Kidney tubule cell (primary cell): ENCODE measurements at places on chromosomes 5 and 9.
A peak's percentile ranks its signal among the peaks of the same experiment; 100 is the strongest.

GRCh38 chr9:3585606-3586005 lies 59.8 kb upstream of the RFX3 start:
- no peak for DNase-seq

DNA sequence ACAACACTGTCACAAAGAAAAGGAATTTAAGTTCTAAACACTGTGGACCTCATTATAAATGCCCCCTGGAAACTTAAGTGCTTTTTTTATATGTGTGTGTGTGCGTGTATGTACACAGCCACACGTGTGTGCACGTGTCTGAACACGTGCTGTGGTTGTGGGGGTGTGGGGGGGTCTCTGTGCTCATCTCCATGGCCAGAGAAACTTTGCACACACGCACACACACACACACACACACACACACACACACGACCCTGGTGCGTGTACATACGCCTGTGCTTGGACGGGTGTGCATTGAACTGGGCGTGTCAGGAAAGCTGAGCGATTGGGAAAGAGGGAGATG lies 27.9 kb downstream of the AMBP start:
- DNase-seq = no peak

GRCh38 chr5:143882520-143882919 lies 70.6 kb downstream of the HMHB1 start:
- DNase-seq = no peak

DNA sequence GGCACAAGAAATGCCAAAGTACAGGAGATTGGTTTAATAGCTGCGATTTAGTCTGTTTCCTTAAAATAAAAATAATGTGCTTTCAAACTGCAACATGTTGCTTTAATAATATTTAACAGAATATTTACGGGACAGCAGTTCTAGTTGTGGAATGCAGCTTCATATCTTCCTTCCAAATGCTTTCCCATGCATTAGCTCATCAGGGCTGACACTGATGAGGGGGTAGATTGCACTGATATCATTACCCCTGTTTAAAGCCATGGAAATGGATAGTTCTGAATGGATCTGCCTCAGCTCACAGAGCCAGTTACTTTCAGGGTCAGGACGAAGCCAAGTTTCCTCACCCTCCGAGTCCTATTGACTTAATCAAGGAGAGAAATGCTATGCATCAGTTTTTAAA lies 93.2 kb upstream of the OSMR start:
- DNase-seq = no peak

GRCh38 chr9:17394881-17395510 lies 183.9 kb upstream of the SH3GL2 start:
- no peak for DNase-seq

DNA sequence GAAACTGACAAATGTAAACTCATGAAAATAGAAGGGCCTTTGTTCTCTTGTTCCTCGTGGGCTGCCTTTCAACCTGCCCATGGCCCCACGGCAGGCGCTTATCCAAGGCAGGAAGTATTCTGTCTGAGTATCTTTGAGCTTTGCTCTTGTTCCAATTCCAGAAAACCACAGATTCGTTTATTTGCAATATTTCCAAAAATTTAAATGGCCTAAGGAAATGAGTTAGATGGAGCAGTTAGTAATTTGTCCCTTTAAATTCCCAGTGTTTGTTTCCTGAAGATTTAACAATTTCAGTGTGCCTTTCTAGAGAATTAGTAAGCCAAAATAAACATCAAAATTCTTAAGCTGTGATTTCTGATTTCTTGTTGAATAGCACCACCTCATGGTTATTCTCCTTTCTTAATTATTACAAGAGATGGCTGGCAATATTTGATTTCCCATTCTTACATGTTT lies 299.4 kb upstream of the RASA1 start:
- peak; percentile 52 for DNase-seq

DNA sequence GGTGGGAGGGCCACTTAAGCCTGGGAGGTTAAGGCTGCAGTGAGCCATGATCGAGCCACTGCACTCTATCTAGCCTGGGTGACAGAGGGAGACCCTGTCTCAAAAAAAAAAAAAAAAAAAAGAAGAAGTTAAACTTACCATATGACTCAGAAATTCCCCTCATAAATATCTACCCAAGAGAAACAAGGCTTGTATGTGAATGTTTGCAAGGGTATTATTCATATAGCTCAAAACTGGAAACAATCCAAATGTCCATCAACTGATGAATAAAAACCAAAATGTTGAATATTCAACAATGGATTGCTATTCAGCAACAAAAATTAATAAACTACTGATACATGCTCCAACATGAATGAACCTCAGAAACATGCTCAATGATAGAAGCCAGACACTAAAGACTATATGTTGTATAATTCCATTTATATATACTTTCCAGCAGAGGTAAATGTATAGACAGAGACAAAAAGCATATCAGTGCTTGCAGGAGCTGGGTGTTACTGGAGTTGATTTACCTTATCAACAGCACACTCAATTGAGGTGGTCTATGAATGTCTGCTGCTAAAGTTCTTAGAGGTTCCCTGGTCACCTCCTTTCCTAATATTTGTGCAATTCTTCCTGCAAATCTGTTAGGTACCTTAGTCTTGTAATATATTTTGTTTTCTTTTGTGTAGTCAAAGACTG lies 5.3 kb upstream of the SREK1 start:
- DNase-seq = no peak

DNA sequence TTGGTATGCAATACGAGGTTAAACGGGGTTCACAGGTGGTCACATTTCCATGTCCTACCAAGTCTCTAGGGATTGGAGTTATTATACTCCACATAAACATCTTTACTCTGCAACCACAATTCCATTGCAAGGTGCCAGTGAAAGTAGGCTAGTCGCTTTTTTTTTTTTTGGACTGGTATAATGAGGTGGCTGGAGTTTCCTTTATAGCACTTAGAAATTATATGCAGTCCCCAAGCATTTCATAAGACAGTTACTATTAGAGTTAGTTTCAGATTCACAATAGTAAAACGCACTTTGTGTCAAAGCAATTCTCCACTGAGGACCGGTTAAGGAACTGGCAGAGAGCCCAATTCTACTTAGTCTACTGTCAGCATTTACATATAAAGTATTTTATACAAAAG lies 1.4 kb downstream of the MEF2C start:
- DNase-seq = no peak

GRCh38 chr9:120257483-120257882 lies 322.5 kb downstream of the CDK5RAP2 start:
- peak; percentile 55 for DNase-seq

DNA sequence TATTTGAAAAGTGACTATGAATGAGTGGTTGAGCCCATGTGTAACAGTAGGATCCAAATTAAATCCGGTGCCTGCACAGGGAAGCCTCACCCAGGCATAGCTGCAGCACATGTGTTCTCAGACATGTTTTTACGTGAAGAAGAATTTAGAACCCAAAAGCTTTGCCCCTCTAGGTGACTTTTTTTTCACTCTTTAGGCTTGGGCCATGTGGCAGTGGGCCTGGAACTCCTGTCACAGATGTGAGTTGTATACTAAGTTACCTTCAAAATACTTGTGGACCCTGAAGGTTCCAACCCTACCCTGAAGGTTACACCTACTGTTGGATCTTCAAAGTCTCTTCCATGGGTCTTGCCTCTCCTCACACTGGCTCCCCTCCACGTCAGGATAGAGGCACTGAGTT lies 146.6 kb downstream of the GAS1 start:
- DNase-seq = no peak

- no peak for DNase-seq
Measured at GRCh38 chr5:505951-506525, 18.2 kb downstream of the SLC9A3 start.

DNA sequence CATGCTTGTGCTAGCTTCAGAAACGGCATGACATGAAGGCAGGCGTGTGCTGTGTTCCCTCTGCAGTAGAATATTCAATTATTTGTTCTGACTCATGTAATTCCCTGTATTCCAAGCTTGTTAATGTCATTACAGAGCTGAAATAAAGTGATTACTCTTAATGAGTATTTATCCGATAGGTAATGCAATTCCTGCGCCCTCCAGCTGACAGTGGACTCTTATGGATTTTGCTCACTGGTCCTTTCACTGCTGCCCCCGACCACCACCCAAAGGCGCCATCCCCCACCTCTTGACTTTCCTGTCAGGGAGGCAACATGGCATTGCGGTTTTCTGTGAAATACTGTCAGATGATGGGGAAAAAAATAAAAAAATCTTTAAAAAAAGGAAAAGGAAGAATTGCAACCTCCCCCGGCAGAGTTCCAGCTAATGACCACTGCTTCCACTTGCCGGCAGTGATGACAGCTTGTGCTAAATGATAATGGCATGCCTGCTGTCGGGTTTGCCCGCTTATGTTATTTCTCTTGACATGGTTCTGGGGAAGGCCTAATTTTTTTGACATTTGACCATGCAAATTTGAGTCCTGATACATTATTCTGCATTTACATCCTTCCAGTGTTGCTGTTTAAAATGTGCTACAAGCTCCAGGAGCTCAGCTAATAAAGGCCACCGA lies 335.3 kb upstream of the ADAMTS16 start:
- DNase-seq = no peak

GRCh38 chr5:176537554-176538229 lies 490 bp upstream of the RNF44 start:
- peak; percentile 100 for DNase-seq

DNA sequence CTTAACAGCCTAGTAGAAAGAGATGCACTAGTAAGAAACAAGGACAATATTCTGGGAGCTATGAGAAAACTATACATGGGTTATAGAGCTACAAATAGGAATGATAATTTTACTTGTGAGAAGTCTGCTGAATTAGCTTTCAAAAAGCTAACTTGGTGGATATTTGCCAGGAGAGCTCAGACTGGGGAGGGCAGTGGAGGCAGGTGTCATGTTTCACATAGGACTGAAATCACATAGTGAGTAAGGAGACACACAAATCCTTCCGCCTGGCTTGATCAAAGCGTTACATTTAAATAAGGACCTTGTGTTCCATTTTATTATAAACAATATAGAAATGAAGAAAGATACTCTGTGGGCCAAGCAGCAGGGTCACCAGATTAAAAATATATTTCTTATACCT lies 235.0 kb downstream of the ISL1 start:
- DNase-seq = no peak

- no peak for DNase-seq
Measured at GRCh38 chr5:147989239-147989638, 74.5 kb upstream of the SPINK5 start.

- peak; percentile 17 for DNase-seq
Measured at GRCh38 chr5:2017540-2018389, 135.0 kb upstream of the IRX4 start.

GRCh38 chr9:126495411-126496180 lies 118.1 kb upstream of the LMX1B start:
- DNase-seq = no peak

DNA sequence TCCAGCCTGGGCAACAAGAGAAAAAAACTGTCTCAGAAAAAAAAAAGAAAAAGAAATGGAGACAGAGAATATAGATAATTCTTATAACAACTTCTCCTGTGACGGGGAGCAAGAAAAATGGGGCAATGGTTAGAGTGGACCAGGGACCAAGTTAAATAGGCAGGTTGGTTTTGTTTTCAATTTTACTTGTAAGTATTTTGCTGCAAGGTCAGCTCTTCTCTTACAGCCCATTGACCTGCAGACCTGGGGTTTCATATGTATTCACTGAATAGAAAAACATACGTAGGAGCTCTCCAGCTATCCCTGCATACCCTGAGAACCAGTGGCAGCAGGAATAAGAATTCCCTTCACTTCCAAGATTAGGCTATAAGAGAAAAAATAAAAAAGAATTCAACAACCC lies 29.2 kb upstream of the IL13 start:
- no peak for DNase-seq

DNA sequence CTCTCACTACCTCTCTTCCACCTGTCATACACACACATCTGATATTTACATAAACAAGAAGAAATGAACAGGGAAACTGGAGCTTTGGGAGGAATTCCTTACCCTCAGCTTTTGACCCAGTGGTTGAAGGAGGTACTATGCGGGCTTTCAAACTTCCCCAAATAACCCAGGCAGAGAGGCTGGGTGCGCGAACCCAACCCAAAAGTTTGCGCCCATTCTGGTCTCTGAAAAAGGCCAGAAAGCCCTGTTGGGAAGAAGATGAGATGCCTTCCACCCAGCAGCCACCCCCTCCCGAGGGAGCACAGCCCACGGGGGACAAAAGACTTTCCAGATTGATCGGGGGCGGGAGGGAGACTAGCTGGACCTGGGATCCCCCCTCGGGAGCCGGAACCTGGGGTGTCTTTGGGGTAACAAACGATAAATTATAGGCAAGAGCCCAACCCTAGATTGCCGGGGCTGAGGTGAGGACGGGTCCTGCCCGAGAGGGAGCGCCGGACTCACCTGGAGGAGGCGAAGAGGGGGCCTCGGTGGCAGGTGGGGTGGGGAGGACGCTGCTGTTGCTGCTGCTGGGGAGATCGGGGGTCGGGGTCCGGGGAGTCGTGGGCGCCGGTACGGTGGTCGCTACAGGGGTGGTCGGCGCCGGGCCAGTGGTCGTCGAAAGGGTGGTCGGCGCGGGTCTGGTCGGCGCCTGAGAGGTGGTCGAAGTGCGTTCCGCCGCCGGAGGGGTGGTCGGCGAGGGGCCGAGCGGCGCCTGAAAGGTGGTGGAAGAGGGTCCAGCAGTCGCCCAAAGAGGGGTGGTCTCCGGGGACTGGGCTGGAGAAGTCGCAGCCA lies 798 bp downstream of the MEGF9 start:
- peak; percentile 22 for DNase-seq

DNA sequence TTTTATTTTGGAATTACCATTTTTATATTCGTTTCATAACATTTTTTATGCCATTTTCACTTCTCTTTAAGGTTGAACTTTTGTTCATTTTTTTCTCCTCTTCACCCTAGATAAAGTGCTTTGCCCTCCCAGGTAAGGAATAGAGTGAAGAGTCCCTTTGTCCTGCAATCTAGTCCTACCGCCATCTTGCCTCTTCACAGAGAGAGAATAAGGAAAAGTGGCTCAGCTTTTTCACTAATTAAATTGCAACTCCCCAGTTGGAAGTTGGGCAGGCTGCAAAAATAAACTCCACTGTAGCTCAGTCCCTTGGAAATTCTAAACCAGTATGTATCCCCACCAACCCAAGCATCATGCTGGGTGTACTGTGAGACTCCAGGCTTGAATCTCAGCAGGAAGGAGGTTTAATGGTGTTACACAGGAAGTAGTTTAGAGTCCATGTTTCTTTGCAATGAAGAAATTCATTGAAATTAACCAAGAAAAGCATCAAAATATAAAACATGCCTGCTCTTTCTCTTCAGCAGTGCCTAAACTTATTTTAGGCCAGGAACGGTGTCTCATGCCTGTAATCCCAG lies 60.3 kb upstream of the PCSK1 start:
- no peak for DNase-seq

DNA sequence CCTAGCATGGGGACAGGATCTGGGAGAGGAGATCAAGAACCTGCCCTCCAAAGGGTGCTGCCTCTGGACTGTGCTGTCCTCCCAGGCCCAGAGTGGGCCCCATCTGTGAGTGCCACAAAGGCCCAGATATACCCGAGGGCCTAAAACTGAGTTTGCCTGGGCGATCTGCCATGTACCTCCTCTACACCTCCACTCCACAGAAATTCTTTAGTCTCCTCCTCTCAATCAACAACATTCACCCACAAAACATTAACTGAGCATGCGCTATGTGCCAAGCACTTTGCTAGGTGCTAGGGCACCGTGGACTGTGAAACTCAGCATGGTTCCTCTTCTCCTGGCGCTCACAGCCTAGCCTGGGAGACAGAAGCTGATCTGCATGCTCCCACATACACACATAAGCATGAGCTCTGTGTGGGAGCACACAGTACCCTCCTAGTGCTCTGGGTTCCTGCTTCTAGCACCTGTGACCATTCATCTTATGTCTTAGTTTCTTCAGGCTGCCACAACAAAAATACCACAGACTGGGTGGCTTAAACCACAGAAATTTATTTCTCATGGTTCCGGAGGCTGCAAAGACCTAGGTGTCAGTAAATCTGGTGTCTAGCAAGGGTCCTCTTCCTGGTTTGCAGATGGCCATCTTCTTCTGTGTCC lies 82.0 kb upstream of the FSTL4 start:
- no peak for DNase-seq

- no peak for DNase-seq
Measured at GRCh38 chr5:81187885-81188284, 45.2 kb upstream of the CKMT2 start.
